ENCODE measurements at places on chromosomes 4 and X.

- no peak for DNase-seq
Observed at GRCh38 chr4:5040856-5041620, 10.2 kb upstream of the STK32B start.

DNA sequence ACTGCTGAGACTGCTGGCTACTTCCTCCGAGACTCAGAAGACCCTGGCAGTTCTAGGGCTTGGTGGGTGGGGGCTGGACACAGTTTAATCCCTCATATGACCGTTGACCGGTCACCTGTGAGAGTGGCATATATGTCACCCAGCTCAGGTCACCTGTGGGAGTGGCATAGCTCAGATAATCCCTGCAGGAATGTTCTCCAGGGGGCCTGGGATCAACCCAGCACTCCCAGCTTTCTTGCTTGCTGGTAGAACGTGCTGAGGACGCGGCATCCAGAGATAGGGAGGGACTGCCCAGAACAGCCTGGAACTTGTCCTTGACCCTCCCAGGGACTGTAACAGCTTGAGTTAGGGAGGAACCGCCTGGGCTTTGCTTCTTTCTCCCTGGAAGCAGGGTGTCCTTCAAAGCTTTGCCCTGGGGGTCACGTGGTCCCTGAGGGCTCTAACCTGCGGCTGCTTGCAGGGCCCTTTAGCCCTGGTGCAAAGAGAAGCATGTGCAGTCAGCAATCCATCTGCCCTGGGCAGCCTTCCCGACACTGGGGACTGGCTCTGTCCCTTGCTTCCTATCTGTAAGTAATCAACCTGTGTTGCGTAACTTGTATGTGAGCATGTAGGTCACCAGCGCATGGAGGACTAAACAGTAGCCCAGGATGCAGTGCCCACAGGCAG is 55.3 kb downstream of the ZFYVE28 start:
- no peak for DNase-seq

DNA sequence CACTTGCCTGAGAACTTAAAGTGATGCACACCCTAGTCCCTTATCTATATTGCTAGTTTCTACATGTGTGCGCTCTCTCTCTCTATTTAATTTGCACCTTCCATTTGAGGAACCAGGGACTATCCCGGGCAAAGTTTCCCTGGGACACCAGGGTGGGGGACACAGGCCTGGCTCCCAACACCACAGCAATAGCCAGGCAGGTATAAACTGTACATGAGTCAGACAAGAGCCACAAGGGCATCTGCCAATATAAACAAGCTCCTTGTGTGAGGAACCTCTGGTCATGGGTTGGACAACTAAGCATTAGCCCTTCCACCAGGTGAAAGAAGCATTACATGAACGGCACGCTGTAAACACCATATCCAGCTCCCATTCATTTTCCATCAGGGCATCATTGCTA is 455.5 kb downstream of the STIM2 start:
- no peak for DNase-seq

DNA sequence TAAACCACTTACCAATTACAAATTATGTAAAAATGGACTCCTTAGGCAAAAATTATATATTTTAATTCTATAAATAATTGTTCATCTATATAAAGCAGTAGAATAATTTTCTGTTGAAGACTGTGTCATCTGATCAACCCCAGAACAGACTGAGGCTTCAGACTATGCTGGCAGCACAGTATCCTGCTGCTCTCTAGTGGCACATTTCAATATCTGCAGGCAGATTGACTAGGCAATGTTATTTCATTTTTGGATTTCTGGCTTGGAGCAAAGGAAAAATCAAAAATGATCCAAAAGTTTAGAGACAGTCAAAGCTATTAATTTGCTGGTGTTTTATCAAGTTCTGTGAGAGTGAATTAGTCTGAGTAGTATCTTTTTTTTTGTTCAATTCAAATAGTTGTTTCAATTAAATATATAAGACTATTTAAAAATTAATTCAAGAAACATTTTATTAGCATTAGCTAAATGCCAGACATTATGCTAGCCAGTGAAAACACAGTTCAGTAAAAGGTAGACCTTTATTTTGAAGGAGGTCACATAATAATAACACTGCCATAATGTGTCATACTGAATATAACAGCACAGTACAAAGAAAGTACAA is 21.3 kb upstream of the SULT1E1 start:
- DNase-seq: peak; percentile 35

DNA sequence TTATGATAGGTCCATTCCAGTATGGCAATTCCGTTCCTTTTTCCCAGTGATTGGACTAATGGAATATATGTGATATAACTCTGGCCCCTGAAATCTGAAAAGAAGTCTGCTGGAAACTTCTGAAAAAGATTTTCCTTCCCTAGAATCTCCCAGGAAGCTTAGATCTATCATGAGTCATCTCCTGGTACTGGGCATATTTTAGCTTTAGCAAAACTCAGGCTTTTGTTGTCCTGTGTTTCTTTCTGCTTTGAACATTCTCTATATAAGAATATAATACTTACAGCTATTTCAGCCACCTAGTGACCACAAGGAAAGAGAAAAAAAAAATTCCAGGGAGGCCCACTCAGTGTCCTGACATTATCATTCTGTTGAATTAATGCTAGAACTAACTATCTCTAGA is 597.2 kb upstream of the GRIA3 start:
- no peak for DNase-seq

DNA sequence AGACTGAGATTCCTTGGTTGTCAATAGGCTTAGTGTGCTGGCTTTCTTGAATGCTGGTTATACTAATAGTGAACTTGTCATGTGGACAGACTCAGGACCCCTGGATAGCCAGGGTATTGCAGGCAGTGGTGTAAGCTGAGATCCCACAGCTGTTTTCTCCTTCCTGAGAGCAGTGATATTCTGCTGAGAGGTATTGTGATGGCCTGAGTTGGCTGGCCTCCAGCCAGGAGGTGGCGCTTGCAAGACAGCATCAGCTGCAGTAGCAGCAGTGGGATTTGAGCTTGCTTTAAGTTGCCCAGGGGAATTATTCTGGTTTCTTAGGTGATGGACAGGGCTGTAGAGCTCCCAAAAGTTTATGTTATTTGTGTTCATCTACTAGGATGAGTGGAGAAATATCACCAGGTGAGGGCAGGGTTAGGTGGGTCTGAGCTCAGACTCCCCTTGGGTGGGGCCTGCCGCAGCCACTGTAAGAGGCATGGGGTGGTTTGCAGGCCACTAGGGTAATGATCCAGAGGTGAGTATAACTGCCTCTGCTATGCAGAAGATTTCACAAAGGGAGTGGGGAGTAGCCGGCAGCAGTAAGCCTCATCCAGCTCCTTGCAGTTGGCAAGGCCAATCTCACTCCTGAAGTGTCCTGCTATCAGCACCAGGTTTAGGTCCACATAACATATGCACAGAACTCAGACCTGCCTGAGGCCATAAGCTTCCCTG is 66.2 kb downstream of the IL15 start:
- no peak for DNase-seq

DNA sequence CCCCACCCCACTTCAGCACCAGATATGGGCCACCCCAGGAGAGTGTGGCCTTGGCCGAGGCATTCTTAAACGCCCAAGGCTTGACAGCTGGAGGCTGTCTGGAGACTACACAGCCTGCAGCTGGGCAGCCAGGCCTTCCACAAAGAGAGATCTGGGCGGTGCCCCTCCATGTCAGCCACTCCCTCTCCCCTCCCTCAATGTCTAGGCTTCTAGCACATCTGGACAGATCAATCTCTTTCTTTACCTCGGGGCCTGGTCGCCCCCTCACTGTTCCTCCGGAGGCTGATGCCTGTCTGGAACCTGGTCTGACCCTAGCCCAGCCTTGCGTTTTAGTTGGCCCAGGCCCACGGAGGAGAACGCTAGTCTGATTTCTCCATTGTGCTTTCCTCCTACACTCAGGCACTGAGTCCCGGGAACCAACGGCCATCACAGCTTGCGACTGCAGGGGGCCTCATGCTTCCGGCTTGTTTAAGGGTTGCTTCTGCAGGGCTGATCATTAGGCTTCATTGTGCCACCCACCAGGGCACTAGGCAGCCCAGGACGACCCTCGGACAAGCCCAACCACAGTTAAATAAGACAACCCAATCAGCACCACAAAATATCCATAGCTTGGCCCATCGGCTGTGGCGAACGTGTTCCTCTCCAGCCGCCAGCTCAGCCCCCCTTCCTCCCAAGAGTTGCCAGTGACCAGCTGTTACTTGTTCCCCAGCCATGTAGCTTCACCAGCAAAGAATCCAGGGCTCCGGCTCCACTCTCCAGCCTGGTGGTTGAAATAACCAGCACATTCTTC is 200.6 kb downstream of the BCOR start:
- no peak for DNase-seq

GRCh38 chrX:71514367-71515037 is 18.4 kb upstream of the OGT start:
- peak; percentile 48 for DNase-seq

DNA sequence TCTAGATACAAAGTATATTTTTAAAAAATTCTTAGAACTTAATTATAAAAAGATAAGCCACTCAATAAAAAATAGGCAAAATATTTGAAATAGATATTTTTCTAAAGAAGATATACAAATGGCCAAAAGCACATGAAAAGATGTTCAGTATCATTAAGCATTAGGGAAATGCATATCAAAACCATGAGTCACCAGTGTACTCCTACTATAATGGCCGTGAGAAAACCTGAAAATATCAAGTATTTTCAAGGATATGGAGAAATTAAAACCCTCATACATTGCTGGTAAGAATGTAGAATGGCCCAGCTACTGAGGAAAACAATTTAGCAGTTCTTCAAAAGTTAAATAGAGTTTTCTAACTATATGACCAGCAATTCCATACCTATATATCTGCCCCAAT is 337.9 kb downstream of the CAMK2D start:
- no peak for DNase-seq

GRCh38 chr4:139189417-139189749 is 12.4 kb upstream of the ELF2 start:
- DNase-seq: no peak

DNA sequence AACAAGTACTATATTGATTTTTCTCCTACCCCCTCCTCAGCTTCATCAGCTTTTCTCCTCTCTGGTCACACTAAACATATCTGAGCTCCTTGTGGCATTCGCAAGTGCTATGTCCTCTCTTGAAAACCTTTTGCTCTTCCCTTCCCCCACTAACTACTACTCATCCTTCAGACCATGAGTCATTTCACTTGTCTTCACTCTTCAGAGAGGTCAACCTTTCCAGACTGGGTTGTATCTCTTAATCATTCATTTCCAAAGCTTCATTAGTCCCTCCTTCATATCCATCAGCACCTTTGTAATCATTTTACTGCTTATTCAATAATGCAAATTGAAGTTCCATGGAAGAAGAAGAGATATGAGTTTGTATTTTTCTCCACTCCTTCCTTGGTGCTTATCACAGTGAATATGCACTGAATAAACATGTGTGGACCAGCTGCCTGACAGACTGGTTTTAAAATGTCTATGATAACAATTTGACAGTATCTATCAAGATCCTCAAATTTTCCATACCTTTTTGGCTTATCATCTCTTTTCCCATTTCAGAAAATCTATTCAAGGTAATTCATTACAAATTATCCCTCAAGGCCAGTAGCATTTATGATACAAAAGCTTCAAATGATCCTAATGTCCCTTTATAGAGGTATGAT is 28.4 kb downstream of the DDX60L start:
- DNase-seq: no peak

DNA sequence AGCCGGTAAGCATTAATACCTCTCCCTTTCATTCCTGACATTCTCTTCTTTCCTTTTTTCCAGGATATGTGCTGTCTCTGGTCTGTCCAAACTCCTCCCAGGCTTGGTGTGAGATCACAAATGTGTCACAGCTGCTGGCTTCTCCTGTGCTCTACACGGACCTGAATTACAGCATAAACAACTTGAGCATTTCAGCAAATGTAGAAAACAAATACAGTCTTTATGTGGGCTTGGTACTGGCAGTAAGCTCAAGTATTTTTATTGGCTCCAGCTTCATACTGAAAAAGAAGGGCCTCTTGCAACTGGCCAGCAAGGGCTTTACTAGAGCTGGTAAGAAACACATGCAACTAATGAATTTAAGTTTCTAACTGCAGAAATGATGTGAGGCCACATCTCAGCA is 8.4 kb downstream of the NIPAL1 start:
- DNase-seq: no peak

DNA sequence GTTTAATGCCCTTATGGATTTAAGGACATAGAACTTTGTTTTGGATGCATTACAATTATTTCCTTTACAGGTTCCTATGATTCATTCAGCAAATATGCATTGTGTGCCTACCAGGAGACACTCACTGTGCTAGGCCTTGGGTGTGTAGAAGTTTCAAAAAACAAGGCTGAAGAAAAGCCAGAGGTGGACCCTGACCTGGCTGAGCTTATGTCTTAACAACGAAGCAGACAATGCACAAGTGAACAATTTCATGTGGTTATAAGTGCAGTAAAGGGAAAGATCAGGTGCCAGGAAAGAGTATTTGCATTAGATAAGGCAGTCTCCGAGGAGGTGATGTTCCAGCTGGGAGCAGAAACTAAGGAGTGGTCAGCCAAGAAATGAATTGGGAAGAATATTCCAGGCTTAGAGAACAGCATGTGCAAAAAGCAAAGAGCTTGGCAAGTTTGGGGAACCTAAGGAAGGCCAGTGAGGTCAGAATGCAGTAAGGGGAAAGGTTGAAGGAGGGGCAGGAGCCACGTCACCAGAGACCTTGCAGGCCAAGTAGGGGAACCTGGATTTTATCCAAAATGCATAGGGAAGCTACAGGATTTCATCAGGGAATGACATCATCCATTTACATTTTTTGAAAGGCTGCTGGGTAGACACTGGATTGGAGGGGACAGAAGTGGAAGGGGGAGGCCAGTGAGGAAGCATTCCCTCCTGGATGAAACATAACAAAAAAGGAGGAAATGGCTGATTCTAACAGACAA is 193.6 kb downstream of the SOWAHB start:
- no peak for DNase-seq

DNA sequence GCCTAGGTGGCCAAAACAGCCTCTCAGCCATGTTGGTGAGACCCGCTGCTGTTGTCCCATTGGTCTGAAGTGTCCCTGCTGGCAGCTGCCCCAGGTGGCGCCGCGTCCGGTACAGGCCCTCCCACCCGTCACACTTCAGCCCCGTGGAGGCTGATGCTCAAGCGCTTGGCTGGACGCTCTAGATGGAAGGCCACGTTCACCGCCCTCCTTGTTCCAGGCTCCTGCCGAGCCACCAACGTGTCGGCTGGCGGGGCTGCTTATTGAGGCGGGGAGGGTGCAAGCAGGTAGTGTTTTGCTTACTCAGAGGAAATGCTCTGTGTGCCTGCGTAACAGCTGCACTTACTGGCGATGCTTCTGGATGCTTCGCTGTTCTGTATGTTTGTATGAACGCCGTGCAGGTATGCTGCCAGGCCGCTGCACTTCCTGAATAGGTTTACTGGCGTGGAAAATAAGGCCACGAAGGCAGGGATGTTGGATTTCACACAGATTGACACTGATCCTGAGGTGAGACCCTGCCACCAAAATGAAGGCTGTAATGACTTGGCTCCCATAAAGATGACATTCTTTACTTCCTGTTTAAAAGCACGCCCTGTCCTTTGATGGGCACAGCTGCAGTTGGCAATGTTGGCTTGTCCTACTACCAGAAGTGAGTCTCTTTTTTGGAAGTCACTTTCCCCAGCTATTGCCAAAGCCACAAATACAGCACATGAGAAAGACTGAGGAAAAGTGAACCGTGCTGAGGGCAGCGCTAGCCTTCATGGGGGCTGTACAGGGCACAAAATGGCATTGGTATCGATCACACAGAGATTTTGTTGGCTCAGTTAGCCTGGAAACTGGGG is 21.0 kb upstream of the CLCN4 start:
- no peak for DNase-seq
